Cardiac fibroblast (primary cell): ENCODE measurements at places on chromosomes 12 and 14.

DNA sequence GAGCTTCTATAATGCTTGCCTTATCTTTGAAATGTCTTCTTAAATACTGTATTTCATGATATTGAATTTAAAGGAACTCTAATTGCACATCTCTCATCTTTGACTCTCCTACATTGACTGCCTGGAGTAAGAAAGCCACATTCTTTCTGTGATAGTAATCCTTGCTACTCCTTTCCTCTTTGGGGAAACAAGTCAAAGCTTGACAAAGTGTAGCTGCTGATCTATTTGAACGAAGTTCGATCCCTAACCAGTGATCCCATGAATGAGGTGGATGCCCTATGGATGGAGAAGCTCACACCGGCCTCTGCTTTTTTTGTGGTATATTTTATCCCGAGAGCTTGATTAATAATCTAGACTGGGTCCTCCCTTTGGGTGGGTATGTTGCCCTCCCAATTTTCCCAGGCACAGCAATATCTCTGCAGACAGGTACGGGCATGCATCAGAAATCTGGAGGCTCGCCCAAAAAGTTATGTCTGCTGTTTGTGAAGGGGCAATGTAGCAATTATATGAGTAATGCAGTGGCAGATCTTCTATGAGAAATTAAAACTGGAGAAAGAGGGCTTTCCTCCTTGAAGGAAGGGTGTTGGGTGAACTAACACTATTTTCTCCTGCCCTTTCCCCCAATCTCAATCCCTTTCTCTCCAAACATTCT is 163.0 kb upstream of the FRMD6 start:
- no peak for DNase-seq

- no peak for DNase-seq
Observed at GRCh38 chr14:100790502-100791347, 35.2 kb upstream of the MEG3 start.

- DNase-seq: no peak
Observed at GRCh38 chr14:77849711-77850110, 49.8 kb downstream of the ADCK1 start.

DNA sequence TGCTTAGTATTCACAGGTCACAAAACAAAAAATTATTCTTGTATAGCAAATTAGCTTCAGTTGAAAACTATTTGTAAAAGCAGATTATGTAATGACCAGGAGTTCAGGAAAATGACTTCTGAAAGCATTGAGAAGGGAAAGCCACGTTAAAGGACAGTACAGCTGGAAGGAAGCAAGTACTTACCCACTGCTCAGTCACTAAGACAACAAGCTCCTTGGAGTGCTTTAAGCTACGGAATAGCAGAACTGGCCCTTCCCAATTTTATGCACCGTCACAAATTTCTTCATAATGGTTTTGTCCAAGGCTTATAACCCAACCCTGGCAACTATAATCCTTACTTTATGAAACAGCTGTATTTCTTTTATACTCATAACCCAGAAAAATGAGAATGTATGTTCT is 13.0 kb upstream of the SNAPC1 start:
- DNase-seq: peak; percentile 49

- peak; percentile 73 for DNase-seq
Observed at GRCh38 chr14:63435838-63436237, 107.3 kb downstream of the PPP2R5E start.

- no peak for DNase-seq
Observed at GRCh38 chr14:74472601-74473000, 20.5 kb downstream of the NPC2 start.
